Skeletal muscle cell (primary cell): ENCODE measurements at places on chromosomes 12 and 14.

- DNase-seq = no peak
These were observed 118.9 kb downstream of the STAB2 start for GRCh38 chr12:103705927-103706326.

GRCh38 chr12:3527736-3528135 lies 36.7 kb downstream of the PRMT8 start:
- no peak for DNase-seq

GRCh38 chr14:74504412-74504811 lies 10.8 kb downstream of the ISCA2 start:
- no peak for DNase-seq

- DNase-seq = no peak
These were observed 1.8 kb downstream of the SLC38A1 start for GRCh38 chr12:46266869-46267574.

DNA sequence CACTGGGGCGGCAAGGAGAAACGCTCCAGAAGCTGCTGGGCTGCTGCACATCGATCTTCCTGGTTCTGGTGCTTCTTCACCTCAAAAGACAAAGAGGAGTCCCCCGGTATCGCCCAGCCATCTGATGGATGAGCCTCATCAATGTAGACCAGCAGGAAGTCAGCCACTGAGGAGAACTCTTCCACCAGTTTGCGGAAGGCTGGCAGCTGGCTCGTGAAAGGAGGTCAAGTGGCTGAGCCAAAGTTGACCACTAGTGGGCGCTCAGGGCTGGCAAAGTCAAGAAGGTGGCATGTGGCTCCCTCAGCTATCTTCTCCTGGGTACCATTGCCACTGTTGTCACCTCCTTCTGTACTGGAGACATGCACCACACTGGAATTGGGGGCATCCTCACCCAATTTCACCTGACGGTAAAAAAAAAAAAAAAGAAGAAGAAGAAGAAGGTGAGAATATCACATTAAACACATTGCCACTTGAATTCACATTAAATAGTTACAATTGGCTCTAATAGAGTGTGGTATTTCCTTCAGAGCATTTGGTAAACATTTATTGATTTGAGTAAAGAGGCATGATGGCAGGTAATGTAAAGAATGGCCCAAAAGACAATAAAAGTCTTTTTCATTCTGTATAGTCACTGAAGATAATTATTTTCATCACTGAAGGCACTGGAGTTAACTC lies 8.3 kb downstream of the DIO2 start:
- no peak for DNase-seq

DNA sequence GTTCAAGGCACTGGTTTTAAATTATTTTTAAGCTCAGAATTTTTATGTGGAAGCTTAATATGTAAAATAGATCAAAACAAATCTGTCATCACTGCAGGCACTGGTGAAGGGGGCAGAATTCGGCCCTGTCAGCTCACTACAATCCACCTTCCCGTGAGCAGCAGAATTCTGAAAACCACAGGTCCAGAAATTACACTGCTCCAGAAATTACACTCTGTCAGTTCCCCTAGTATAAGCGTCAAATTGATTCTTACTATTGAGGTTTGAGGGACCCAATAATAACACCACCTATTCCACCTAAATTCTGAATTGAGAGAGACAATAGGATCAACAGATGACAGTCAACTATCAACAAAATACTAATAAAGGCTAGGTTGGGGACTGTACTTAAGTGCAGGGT lies 245.5 kb downstream of the PHLDA1 start:
- DNase-seq = no peak

GRCh38 chr14:70398280-70398679 lies 18.6 kb downstream of the SYNJ2BP start:
- no peak for DNase-seq

GRCh38 chr14:101223127-101223526 lies 319.6 kb upstream of the RTL1 start:
- no peak for DNase-seq

- no peak for DNase-seq
These were observed 105.0 kb downstream of the SNAPC1 start for GRCh38 chr14:61866932-61867920.

DNA sequence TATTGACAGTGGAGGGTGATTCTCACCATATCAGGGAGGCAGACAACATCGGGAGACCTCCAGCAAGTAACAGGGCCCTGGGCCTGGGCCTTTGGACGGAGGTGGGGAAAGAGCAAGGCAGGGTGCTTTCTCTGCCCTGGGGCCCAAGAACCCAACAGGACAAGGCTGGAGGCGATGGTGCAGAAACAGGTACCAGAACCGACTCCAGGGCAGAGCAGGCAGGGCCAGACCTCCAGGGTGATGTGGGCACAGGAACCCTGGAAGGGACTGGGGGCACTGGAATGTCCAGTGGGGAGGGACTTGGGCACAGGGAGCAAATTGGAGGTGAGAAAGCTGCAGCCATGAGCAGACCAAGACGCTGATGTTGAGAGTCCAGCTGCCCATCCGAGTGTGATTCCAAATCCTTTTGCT lies 44.4 kb downstream of the PRMT8 start:
- DNase-seq = no peak

- no peak for DNase-seq
These were observed 92.0 kb upstream of the DYNC1H1 start for GRCh38 chr14:101872346-101872745.

GRCh38 chr12:124490584-124491305 lies 76.7 kb downstream of the NCOR2 start:
- DNase-seq = no peak
